Activated T-cell treated with anti-CD3 and anti-CD28 coated beads, Interleukin-2, amount 50 U/mL, for 72 hours (primary cell): ENCODE measurements at places on chromosomes 12 and 14. TPM values are rescaled to one million over a fixed set of nuclear protein-coding genes. Genes with fewer than 3 reads are reported as not detected.
A peak's percentile ranks its signal among the peaks of the same experiment; 100 is the strongest.

GRCh38 chr12:21773806-21774205 lies 700 bp downstream of the KCNJ8 start:
- no peak overlapping the region for H3K27ac ChIP-seq
- peaks cover 16% of the 10 kb centered on the region for H3K4me1 ChIP-seq
- DNase-seq: no peak
- no peaks in the 10 kb centered on the region for H3K36me3 ChIP-seq
- peak overlapping the region; percentile 60 for H3K4me3 ChIP-seq

The AKAP3 gene
- 7.7 TPM for total RNA-seq

DNA sequence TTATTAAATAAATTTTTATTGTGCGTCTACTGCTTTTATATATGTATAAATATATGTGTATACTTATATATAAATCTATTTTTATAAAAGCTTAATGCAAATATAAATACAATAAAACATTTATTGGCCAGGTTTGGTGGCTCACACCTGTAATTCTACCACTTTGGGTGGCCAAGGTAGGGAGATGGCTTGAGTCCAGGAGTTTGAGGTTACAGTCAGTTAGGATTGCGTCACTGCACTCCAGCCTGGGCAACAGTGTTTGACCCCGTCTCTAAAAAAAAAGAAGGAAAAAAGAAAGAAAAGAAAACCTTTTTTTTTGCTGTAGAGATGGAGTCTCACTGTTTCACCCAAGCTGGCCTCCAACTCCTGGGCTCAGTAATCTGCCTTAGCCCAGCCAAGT lies 20.9 kb downstream of the ACTR6 start:
- no peaks in the 10 kb centered on the region for H3K27me3 ChIP-seq
- no peak for DNase-seq

DNA sequence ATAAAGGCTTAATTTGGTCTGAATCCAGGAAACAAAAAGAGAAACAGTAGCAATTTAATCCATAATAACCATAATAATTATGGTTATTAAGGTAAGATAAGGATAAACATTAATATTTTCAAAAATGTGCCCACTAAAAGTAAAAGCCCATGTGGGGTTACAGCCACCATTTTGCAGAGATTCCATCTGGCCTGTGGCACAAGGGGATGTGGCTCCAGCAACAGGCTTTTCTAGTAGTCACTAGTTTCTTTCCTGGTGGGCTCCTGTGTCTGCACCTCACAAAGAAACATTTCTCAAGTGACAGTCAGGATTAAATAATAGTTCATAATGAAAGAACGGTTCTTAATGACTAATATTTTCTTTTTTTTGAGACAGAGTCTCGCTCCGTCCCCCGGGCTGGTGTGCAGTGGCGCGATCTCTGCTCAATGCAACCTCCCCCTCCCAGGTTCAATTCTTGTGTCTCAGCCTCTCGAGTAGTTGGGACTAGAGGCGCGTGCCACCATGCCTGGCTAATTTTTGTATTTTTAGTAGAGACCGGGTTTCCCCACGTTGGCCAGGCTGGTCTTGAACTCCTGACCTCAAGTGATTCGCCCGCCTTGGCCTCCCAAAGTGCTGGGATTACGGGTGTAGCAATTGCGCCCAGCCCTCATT lies 32.2 kb downstream of the GPR19 start:
- no peaks in the 10 kb centered on the region for H3K27me3 ChIP-seq
- no peak overlapping the region for H3K4me3 ChIP-seq

DNA sequence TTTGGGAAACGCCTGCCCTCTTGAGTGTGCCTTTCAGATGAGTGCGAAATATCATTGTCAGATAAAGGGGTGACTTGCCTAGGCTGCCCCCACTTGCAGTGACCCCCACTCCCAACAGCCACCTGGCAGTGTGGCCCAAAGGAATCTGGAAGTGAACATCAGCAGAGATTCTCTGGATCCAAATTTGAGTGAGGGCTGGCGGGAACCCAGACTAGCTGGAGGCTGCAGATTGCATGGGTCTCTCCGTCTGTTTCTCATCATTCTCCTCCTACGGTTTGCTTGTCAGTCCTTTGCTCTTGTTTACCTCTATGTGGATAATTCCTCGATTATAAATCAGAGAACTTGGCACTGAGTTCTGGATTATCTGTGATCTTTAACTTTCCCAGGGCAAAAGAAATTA lies 280.8 kb downstream of the ZFP36L1 start:
- H3K4me1 ChIP-seq: peaks cover 33% of the 10 kb centered on the region
- no peak overlapping the region for H3K4me3 ChIP-seq
- H3K27ac ChIP-seq: no peak overlapping the region
- peaks cover 1% of the 10 kb centered on the region for H3K36me3 ChIP-seq
- no peak for DNase-seq

GRCh38 chr14:51293149-51293911 lies 53.3 kb downstream of the TMX1 start:
- H3K4me3 ChIP-seq: no peak overlapping the region
- no peaks in the 10 kb centered on the region for H3K27me3 ChIP-seq
- H3K4me1 ChIP-seq: peaks cover 11% of the 10 kb centered on the region

DNA sequence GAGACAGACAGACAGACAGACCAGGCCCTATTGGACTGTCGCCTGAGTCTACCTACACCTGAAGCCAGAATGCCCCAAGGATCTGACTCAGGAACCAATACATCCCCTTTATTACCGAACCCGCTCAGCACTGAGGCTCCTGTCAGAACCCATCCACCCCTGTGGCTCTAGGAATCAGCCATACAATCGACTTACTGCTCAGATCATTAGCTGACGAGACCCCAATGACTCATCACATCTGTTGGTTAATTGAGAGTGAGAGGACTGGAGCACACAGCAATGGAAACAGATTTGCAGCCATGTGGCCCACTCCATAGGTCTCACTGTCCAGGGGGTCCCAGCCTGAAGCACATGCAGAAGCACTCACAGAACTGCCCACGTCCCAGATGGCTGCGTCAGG lies 15.2 kb downstream of the ITPK1 start:
- no peak overlapping the region for H3K4me3 ChIP-seq
- H3K27me3 ChIP-seq: no peaks in the 10 kb centered on the region
- DNase-seq: no peak
- H3K36me3 ChIP-seq: no peaks in the 10 kb centered on the region
- no peak overlapping the region for H3K27ac ChIP-seq

The RNF31 gene
- total RNA-seq: 88.7 TPM

The HOXC10 gene
- total RNA-seq: not detected

- H3K27me3 ChIP-seq: no peaks in the 10 kb centered on the region
- H3K27ac ChIP-seq: no peak overlapping the region
- no peaks in the 10 kb centered on the region for H3K4me1 ChIP-seq
- no peak for DNase-seq
- H3K36me3 ChIP-seq: no peaks in the 10 kb centered on the region
These were observed 786.3 kb upstream of the NOVA1 start for GRCh38 chr14:27384124-27384523.

The RHOF gene
- 165 TPM for total RNA-seq

- H3K27ac ChIP-seq: no peak overlapping the region
- no peaks in the 10 kb centered on the region for H3K36me3 ChIP-seq
- DNase-seq: no peak
- H3K27me3 ChIP-seq: no peaks in the 10 kb centered on the region
- peaks cover 5% of the 10 kb centered on the region for H3K4me1 ChIP-seq
These were observed 232.5 kb downstream of the BCL11B start for GRCh38 chr14:99039331-99040041.

GRCh38 chr14:83478741-83479140 lies 1945.1 kb upstream of the SEL1L start:
- no peak overlapping the region for H3K27ac ChIP-seq
- no peaks in the 10 kb centered on the region for H3K27me3 ChIP-seq
- no peaks in the 10 kb centered on the region for H3K4me1 ChIP-seq
- no peaks in the 10 kb centered on the region for H3K36me3 ChIP-seq
- H3K4me3 ChIP-seq: no peak overlapping the region
- no peak for DNase-seq

The ADCY6 gene
- 0.67 TPM for total RNA-seq

DNA sequence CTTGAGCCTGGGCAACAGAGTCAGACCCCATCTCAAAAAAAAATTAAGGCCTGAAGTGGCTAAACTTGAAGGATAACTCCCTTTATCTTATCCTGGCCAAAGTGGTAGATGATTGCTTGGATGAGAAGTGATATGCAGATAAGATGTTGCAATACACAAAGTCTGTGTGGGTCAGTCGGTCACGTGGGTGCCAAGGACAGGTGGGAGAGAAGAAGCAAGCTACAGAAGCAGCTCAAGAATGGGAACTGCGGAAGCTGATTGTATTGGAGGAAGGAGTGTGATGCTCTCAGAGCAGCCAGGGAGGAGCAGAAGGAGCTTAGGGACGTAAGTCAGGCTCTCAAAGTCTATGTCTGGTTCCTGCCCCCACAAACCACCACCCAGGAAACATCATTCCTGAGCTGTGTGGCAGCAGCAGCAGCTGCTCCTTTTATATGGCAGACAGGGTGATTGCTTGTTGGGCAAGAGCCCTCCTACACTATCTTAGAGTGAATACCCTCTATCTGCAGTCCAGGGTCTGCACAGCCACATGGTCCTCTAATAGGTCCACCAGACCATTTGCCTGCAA lies 54.5 kb downstream of the ATP2A2 start:
- no peak overlapping the region for H3K27ac ChIP-seq
- no peak overlapping the region for H3K4me3 ChIP-seq

DNA sequence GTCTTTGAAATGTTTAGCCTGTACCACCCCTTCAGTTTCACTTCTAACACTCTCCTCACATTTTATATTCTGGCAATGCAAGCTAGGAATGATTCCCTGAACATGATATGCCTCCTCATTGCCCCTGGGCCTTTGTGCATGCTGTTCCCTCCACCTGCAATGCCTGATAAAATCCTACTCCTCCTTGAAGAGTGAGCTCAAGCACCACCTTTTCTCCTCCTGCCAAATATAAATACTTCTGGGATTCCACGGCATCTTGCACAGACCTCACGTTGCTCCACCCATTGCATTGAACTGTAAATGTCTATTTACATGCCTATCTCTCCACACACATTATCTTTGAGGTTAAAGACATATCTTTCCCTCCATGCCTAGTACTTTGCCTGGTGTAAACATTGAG lies 21.1 kb downstream of the NKX2-1 start:
- peaks cover 5% of the 10 kb centered on the region for H3K4me1 ChIP-seq
- no peak for DNase-seq
- peaks cover 57% of the 10 kb centered on the region for H3K27me3 ChIP-seq
- no peak overlapping the region for H3K4me3 ChIP-seq
- H3K36me3 ChIP-seq: peaks cover 4% of the 10 kb centered on the region
- no peak overlapping the region for H3K27ac ChIP-seq

- no peaks in the 10 kb centered on the region for H3K27me3 ChIP-seq
- peaks cover 13% of the 10 kb centered on the region for H3K36me3 ChIP-seq
- H3K27ac ChIP-seq: peak overlapping the region; percentile 87
- H3K4me3 ChIP-seq: peak overlapping the region; percentile 74
These were observed 187.0 kb downstream of the ETV6 start for GRCh38 chr12:11836282-11837151.

DNA sequence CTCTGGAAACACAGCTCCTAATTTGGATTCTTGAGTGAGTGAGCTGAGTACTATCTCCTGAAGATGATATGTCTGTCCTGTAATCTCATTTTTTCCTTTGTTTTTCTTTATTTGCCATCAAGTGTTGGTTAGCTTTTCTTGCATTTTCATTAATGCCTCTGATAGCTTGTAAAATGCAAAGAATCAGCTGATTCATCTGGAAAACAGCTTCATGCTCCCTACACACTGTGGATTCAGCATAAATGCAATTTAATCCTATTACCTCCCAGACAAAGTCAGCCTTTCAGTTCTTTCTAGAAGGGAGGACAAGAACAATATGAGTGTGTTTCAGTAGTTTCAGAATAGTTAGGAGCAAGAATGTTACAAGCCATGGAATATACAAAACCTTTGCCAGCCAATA lies 79.4 kb downstream of the DACT1 start:
- peaks cover 6% of the 10 kb centered on the region for H3K4me1 ChIP-seq
- no peaks in the 10 kb centered on the region for H3K27me3 ChIP-seq
- H3K4me3 ChIP-seq: no peak overlapping the region
- no peaks in the 10 kb centered on the region for H3K36me3 ChIP-seq

GRCh38 chr12:51000245-51000644 lies 25.9 kb downstream of the SLC11A2 start:
- H3K36me3 ChIP-seq: peaks cover 14% of the 10 kb centered on the region
- no peak overlapping the region for H3K4me3 ChIP-seq
- peaks cover 16% of the 10 kb centered on the region for H3K4me1 ChIP-seq
- no peak for DNase-seq

- no peaks in the 10 kb centered on the region for H3K4me1 ChIP-seq
- peaks cover 19% of the 10 kb centered on the region for H3K27me3 ChIP-seq
- H3K36me3 ChIP-seq: no peaks in the 10 kb centered on the region
These were observed 673 bp downstream of the BEGAIN start for GRCh38 chr14:100586403-100587085.

The TGFB3 gene
- total RNA-seq: 5.5 TPM

DNA sequence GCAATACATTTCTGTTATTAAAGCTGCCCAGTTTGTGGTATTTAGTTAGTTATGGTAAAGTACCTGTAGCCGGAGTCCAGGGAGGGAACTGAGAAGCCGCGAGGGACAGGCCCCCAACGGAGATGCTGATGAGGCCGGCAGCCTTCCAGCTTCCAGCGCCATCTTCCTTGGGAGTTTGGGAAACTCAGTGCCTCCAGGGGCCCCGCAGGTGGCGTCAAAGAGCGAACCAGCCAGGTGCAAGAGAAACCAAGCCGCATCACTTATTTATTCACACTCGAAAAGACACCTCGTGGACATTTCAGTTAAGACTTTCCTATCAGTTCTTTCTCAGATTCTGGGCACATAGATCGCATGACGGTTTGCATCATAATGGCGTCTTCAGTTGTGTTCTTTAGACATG lies 216.6 kb downstream of the GLT1D1 start:
- H3K4me3 ChIP-seq: no peak overlapping the region
- H3K27me3 ChIP-seq: no peaks in the 10 kb centered on the region
- no peaks in the 10 kb centered on the region for H3K4me1 ChIP-seq
- no peaks in the 10 kb centered on the region for H3K36me3 ChIP-seq
- no peak for DNase-seq

DNA sequence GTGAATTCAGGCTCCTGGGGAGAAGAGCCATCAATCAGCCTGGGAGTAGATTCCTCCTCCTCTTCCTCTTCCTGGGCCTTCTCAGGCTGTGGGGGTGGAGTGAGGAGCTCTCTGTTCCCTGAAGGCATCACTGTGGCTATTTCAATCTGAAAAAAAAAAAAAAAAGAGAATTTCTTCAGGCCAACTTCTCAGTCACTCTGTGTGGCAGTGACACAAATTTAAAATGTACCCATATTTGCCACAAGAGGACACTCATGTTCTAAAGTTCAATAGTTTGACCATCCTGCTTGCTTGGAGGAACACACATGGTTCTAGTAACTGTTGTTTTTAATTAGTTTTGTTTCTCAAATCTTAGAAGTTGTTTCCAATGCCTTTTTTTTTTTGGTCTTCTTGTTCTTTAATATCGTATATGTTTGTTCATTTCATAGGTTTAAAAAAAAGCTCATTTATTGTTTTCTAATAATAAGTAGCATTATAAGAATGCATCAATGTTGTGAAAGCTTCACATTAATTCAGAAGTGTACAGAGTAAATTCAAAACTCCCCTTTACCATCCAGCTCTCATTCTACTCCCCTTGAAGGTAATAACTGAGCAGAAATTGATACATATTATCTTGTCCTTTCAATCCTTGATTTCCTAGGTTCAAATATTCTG lies 23.3 kb upstream of the CCER1 start:
- H3K4me3 ChIP-seq: no peak overlapping the region
- peaks cover 8% of the 10 kb centered on the region for H3K27me3 ChIP-seq
- no peaks in the 10 kb centered on the region for H3K36me3 ChIP-seq
- no peaks in the 10 kb centered on the region for H3K4me1 ChIP-seq
